ENCODE measurements at places on chromosomes 12 and 14. TPM values are rescaled to one million over a fixed set of nuclear protein-coding genes. Genes with fewer than 3 reads are reported as not detected.

GRCh38 chr12:334125-334524, 55.0 kb downstream of the KDM5A start:
- no peak for DNase-seq

DNA sequence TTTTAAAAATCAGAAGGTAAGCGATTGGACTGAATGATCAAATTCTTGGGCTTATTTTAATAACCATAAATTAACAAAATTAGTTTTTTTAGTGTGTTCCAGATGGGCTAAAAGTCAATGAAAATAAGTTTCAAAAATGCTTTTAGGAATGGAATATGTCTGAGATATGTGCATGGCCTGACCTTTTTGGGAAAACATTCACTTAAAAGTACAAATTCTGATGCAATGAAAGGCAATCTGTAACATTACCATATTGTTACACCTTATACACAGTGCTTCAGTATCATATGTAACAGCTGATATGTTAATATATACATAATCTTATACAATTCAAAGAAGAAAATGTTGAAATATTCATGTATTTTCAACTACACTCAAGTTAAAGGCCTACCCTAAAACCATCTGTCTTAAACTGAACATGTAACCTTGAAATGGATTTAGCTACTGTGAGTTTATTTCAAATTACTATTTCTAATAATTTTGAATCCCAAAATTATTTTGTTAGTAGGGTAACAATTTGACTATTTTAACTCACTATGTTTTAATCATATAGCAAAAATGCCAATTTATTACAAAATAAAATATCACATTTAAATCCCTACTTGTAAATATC, 84.8 kb downstream of the EEA1 start:
- DNase-seq, result no peak

GRCh38 chr14:23119363-23120327, 590 bp upstream of the CEBPE start:
- no peak for DNase-seq

DNA sequence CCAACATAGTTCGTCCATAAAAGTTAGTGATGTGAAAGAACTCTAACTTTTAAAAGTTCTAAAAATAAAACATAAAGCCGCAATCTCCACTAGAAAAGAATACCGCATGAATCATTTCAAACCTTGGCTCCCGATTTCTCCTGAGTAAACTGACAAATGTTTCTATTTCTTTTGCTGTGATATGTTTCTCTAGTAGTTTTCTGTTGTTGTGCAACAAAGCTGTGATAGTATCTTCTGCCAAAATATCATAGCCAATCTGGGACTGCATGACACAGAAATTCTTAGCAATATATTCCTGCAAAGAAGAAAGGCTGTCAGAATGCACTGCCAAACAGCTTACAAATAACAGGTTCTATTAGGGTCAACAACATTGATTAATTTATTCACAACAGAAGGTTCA, 174.0 kb downstream of the ITPR2 start:
- no peak for DNase-seq

GRCh38 chr12:46401662-46402061, 29.1 kb upstream of the SLC38A2 start:
- no peak for DNase-seq

DNA sequence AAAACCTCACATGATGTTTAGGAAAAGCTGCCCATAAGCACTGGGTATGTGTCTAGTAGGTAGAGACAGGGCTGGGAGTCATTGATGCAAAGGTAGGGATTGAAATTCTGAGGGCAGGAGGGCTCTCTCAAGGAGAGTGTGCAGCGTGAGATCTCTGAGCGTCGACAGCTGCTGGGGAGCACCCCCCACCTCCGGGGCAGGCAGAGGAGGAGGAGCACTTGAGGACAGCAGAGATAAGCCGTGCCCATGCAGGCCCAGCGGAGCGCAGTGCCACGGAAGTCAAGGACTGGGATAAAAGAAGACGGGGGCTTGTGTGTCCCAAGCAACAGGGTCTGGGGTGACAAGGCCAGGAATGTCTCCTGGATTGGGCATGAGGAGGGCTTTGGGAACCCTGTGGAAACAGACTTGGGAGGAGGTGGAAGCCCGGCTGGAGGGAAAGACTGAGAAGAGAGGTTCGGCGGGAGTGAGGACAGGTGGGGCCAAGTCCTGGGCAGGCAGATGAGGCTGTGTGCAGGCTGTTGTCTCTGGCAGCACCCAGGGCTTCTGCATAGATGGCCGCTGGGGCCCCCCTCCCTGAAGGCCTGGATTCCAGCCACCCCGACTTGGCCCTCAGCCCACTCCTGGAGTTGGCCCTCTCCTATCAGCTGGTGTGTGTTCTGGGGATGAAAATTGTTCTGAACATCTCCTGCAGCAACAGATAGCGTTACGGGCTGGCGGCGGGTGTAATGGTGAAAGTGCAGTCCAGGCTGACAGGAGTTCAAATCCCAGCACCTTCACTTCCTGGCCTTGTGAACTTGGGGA, 1.9 kb downstream of the CACNA2D4 start:
- peak; percentile 4 for DNase-seq

GRCh38 chr12:121538699-121539061, 42.1 kb downstream of the KDM2B start:
- DNase-seq, result no peak

GRCh38 chr14:85702997-85703396, 173.1 kb downstream of the FLRT2 start:
- DNase-seq, result no peak

DNA sequence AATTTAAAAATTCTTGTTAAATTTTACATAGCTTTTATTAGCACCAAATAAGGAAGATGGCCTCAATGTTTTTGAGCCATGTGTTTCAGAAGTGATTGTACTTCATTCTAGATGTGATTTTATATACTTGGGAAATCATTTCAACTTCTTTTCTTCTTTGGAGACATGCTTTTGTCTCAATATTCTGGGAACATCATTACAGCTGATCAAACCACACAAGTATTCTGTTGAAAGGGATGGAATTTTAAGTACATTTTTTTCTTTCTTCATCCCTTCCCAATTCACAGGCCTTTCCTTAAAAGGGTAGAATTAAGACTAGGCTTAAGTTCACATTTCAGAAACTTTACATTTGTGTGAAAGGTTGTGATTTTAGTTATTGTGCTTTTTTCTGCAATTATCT, 66.4 kb downstream of the PAPOLA start:
- DNase-seq, result no peak

DNA sequence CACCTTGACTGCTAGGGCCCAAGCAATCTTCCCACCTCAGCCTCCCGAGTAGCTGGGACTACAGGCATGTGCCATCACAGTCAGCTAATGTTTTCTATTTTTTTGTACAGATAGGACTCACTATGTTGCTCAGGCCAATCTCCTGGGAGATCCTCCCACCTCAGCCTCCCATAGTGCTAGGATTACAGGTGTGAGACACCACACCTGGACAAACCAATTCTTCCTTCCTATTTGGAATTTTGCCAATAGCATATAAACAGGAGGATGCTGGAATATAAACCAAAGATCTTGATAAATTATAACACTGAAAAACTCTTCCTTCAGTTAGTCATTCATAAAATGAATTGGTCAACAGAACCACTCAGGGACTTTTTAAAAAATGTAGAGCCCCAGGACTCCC, 8.4 kb downstream of the ACIN1 start:
- no peak for DNase-seq

- peak; percentile 21 for DNase-seq
These were observed 13.0 kb upstream of the NELL2 start for GRCh38 chr12:44889162-44889561.

DNA sequence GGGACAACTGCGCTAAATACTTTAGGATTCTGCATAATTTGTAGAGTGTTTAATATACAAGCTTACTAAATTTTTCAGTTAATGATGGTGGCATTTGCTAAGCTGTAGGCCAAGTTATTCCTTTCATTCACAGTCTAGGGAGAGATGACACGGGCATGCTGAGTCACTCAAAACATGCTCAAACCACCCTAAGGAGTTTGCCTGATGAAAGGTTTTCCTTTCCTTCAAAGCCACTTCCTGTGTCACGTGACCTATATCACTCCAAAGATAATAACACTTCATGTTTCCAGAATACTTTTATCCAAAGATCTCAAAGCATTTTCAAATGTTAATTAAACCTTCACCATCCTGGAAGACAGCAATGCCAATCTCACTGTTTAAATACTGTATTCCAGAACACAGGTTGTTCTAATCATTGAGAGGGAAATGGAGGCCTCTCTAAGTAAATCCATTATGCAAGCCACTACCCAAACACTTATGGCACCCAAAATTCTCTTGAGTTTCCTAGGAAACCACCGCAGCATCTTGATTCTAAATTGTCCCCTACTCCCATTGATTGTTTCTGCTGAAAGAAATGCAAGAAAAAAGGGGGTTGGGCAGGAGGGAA, 207.0 kb upstream of the CDKN3 start:
- peak; percentile 89 for DNase-seq

DNA sequence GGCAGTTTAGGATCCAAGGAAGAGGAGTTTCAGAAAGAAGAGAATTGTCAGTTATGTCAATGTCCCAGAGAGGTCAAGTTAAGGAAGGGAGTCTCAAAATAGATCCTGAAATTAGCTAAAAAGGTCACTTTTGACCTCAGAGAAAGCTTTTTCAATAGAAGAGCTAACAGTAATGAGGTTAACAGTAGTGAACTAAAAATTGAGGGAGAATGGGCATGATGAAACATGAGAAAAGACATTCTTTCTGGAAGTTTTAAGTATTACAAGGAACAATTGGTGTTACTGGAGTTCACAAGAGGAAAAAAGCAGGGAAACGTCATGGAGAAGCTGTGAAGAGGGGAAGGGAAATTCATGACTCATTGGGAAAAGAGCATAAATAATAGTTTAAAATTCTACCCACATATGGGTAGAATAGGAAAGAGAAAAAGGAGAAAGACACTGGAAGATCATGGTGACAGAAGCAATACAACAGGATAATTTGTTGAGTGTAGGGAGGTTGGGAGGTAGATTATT, 381.2 kb upstream of the FAR2 start:
- DNase-seq, result no peak

DNA sequence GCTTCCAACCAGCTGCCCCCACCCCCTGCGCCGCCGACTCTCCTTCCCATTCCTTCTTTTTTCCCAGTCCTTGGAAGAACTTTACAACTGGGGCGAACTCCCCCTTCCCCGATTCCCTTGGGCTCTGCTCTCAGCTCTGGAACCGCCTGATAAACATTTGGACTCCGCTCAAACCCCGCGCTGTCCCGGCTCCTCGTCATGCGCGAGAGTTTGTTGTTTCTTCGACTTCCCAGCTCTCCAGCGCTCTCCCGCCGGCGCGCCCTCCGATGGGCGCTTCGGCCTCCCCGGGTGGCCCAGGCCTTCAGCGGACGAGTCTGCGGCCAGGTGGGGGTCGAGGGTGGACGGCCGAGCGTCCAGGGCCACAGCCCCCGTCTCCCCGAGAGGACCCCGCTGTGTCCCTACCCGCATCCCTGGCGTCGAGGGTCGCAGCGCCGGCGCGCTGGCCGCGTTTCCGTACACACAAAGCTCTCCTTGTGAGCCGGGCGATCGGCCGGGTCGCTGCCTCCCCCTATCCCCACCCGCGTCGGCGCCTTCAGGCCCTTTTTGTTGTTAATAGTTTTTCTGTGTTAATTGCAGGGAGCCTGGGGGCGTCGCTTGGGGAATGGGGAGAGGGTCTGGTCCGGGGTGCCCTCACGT, 847 bp downstream of the MMP14 start:
- DNase-seq, result no peak

GRCh38 chr14:63241096-63241495, 36.9 kb downstream of the RHOJ start:
- DNase-seq, result no peak

- no peak for DNase-seq
These were observed 22.1 kb downstream of the SCARB1 start for GRCh38 chr12:124841558-124841945.

DNA sequence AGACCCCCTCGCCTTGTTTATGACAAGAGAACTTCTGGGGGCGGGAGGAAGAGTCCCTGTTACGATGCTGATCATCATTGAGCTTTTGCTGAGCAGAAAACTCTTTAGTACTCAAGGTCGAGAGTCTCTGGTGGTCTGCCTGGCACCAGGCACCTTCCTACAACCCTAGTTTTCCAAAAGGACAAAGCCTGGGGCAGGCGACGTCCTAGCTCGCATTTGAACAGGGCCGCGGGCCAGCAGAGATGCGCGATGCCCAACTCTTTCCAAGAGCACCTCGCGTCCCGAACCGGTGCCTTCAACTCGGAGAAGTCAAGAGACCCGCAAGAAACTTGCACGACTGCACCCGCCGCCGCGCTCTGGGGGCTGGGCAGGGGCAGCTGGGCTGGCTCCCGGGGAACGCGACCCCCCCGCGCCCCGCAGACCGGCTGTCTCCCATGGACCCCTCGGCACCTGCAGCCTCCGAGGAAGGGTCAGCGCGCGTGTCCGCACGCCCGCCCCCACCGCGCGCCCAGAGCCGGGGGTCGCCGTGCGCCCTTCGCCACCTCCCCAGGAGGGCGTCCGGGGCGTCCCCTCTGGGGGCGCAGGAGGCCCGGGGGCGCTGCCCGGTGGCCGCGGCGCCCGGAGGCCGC, 377 bp upstream of the BCL7A start:
- DNase-seq, result no peak

DNA sequence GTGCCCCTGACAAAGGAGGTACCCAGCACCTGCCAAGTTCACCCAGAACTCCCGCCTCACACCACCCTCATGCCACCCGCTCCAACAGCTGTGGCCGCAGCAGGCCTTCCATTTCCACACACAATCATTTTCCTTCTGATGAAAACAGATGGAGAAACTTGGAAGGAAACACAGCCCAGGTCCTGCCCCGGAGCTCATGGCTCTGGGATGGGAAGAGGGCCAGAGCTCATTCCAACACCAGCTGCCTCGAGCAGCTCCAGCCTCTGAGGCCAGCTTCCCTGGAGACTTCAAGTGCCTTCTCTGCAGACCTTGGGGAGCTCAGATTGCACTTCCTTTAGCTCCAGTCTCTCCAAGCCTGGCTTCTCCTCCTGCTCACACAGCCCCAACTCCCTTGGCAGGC, 55.1 kb upstream of the CMKLR1 start:
- no peak for DNase-seq

- peak; percentile 93 for DNase-seq
These were observed 88.6 kb downstream of the EPS8 start for GRCh38 chr12:15700595-15700994.

- DNase-seq, result no peak
These were observed 77.8 kb downstream of the DIO2 start for GRCh38 chr14:80133457-80133856.

- no peak for DNase-seq
These were observed at the start of gene BIN2 for GRCh38 chr12:51323966-51324895. Gene BIN2, minus strand, starts transcription at chr12:51324174. Its CDS starts 72 bp downstream, at chr12:51324102.

KLHL33 gene
- not detected for total RNA-seq

AHNAK2 gene
- total RNA-seq, result 4.4 TPM

KLHDC1 gene
- total RNA-seq, result 1.4 TPM

SPPL3 gene
- 4.0 TPM for total RNA-seq

ADSS1 gene
- 3.7 TPM for total RNA-seq

TMTC2 gene
- total RNA-seq, result 2.6 TPM

CPNE8 gene
- total RNA-seq, result 0.62 TPM

PPP1R12A gene
- 41.8 TPM for total RNA-seq

FSCB gene
- 0.02 TPM for total RNA-seq
